ENCODE measurements at places on chromosomes 4 and X. TPM values are rescaled to one million over a fixed set of nuclear protein-coding genes. Genes with fewer than 3 reads are reported as not detected.

DNA sequence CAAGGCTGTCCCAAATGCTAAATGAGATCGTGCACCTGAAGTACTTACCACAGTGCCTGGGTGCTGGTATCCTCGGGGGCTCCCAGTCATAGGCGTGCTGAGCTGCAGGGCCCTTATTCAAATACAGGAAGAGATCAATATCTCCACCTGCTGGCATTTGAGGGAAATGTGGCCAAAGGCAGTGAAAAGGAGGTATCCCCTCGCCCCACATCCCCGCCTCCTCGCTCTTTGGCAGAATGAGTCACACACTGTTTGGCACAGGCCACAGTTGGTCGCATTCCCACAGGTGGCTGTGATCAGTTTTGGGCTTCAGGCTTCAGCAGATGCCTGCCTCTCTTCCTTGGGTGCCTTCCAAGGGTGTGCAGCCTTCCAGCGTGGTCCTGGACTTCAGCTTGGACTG, 28.4 kb downstream of the ZNF185 start:
- DNase-seq, result no peak

- no peak for DNase-seq
Observed at GRCh38 chr4:40419231-40419912, 84.2 kb downstream of the CHRNA9 start.

DNA sequence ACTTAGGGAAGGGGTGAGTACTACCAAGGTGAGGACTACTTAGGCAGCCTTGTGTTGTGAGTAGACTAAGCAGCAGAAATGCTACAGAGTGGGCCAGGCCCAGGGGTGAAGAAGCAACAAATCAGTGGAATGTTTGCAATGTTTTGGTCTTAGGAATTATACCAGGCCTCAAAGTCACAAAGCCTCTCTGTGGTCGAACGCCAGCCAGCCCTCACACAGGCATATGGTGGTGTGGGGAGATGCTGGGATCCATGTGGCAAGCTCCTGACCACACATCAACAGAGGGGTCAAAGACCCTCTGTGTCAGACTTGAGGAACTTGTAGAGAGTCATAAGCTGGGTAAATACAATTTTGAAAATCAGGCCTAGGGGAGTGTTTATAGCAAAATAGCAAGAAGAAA, 153.8 kb upstream of the KLF3 start:
- DNase-seq, result no peak

GRCh38 chr4:121270389-121270788, 106.3 kb upstream of the TNIP3 start:
- DNase-seq, result no peak

- DNase-seq, result no peak
Observed at GRCh38 chr4:160523231-160523630, 1420.4 kb downstream of the RAPGEF2 start.

F9 gene
- 0.10 TPM for total RNA-seq

PNMA6F gene
- not detected for total RNA-seq

CFAP97 gene
- 12.3 TPM for total RNA-seq

DNA sequence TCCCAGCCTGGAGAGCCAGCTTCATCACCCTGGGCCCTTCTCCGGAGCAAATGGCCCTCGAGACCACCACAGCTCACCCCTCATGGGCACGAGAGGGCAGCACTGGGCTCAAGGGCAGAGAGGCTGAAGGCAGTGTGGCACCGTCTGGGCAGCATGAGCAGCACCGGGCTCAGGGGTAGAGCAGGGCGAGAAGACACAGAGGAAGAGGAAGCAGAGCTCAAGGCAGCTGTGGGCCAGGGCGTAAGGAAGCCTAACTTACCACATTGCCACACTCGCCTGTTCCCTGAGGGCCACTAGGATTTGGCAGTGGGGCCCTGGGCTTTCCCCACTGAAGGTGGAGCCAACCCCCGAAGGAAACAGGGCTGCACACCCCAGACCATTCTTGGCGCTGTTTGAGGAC, 15.5 kb downstream of the ZNF185 start:
- DNase-seq, result no peak

- no peak for DNase-seq
Observed at GRCh38 chrX:20135944-20136343, 5.7 kb downstream of the EIF1AX start.

DNA sequence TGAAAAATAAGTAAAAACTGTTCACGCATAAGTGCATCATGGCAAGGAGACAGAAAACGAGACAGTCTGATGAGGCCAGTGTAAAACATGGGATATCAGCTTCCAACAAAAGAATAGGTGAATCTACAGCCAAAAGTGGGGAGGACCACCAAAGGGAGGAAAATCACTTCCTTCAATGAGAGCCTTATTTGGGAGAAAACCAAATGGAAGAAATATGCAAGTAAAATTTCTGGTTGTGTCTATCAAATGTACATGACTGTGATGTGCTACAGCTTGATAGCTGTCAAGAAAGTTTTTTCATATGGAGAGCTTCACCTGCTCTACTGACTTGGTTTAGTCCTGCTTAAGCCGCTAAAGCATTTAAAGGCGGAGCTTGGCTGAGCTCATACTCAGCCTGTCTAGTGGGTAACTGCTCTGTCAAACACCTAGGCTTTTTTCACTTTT, 66.2 kb downstream of the MAGEA1 start:
- no peak for DNase-seq

- DNase-seq, result no peak
Observed at GRCh38 chr4:11743976-11744375, 315.3 kb upstream of the HS3ST1 start.

- DNase-seq, result no peak
Observed at GRCh38 chr4:127421437-127421836, 211.3 kb upstream of the INTU start.

GRCh38 chrX:104013606-104014005, at the start of gene H2BW1:
H2BW1 (minus strand) TSS chrX:104013708; CDS start chrX:104013576, 132 bp downstream.
- DNase-seq, result no peak

DNA sequence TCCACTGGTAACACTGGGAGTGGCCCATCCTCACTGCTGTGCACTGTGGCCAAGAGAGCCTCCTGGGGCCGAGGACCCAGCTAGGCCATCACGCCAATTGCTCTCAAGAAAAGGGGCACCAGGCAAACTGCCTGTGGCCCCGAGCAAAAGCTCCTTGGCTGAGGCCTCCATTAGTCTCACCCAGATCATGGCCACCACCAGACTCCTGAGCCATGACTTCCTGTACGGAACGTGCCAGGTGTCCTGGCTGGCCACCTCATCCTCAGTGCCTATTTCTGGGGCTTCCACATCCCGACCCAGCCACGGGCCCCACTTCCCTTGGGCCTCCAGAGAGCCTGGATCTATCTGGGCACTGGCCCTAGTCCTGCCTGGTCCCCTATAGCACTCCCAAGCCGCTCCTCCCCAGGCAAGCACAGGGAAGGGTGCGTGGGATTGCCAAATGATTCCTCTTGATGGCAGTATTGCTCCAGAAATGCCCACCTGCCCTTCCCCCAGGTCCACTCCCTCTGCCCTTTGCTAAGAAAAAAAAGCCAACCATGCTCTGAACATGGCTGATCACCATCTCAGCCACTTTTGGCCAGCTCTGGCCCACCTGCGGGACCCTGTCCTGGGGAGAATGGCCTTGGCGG, 212.6 kb upstream of the AGTR2 start:
- DNase-seq, result no peak

DNA sequence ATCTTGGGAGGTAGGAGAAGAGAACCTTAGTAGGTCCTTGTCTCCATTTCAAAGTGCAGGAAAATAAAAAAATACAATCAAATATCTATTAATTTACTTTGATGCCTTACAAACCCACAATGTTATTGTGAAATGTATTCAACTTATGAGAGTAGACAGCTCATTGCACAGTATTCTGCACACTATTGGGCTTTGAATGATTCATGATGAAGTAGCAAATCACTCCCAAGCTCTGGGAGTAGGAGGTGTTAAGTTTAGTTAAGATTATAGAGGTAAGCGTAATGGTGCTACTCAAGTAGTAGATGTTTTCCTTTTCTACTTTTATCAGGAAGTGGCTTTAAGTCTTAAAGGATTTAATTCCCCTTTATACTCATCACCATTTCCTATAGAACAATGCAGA, 32.8 kb upstream of the TMPRSS11A start:
- DNase-seq, result no peak

DNA sequence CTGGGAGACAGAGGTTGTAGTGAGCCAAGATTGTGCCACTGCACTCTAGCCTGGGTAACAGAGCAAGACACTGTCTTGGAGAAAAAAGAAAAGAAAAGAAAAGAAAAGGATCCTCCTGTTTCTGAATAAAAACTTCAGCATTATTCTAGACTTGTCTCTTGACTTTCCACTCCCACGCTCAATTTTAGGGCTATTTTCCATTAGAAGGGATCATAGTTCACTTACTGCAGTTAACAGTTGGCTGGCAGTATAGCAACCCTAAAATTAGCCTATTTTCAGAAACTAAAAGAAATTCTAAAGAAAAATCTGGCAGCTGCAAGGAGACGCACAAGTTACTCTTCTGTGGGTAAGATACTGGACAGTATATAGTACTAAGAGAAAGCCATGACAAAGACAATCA, 28.1 kb downstream of the THOC2 start:
- DNase-seq, result no peak

DNA sequence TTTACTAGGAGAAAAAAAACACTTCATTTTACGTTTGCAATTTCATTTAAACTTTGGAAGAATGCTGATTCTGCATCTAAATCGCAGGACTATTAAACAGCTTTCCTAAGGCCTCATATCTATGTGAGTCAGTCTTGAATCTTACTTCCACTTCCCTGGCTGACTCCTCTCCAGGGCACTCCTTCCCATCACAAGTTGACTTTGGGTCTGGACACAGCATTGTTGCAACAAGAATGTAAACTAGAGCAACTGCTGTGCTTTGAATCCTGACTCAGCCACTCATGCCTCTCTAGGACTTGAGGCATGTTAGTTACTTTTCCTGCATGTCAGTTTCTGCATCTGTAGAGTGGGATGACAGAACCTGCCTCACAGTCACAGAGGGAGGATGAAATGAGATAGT, 413.8 kb downstream of the FAT4 start:
- DNase-seq, result no peak

DNA sequence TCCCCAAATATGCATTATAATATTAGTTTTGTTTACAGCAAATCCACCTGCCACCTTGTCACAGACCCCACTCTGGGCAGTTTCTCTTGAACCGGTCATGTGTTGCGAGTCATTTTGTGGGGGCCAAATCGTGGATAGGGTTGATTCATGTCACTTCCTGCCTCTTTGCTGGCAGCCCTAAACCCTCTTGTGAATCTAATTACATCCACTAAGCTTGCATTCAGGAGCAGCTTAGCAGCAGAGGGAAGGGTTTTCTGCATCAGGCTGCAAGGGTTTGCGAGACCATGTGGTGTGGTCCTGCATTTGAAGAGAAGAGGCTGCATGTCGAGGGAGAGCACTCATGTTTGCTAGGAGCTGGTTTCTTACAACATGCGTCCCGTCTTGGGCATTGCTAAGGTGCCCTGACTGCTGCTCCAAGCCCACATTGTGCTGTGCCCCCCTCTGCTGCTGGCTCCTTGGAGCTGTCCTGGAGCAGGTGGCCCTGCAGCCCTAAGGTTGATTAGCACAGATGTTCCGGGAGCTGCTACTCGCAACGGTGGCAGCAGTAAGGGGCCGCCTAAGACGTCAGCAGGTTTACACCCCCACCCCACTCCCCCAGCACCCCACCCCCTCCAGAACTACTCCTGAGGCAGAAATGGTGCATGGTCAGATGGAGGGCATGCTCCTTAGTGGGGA, 88.9 kb upstream of the CLDN34 start:
- DNase-seq, result no peak
